Gastroesophageal sphincter (tissue), 4 donors: ENCODE measurements at places on chromosomes 11 and 22. TPM values are rescaled to one million over a fixed set of nuclear protein-coding genes. Genes with fewer than 3 reads are reported as not detected.
A peak's percentile ranks its signal among the peaks of the same experiment; 100 is the strongest.

GRCh38 chr11:62921573-62922188 is 518 bp upstream of the CHRM1 start:
- ATAC-seq, result no peak

GRCh38 chr11:103623933-103624332 is 412.5 kb upstream of the DDI1 start:
- ATAC-seq, result no peak

DNA sequence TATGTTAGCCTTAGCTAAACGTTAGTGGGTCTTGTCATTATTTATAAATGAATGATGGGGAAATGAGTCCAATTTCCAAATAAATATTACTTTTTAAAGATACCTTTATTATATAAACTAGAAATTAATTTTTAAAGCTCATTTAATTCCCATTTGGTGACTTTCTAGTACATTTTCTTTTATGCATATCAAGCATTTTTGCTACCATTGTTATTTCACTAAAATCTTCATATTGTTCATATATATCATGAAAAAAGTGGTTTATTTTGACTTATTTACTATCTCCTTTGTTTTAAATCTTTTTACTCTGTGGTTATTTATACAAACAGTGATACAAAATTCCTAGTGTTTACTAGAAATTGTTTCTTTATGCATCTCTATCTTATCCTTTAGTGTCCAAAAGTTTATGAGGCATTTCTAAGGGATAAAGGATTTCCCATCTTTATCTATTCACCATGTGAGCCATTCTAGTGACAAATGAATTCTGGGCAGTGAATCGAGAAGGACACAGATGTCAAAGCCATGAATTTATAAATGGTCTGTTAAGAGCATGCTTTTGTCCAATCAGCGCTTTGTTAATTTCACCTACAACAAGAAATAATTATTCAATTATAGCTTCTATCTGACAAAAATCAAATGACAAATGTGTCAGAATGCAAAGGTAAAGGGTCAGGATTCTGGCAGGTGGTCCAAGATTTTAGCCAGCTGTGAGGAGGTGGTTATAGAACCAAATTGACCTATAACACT is 70.6 kb downstream of the PRMT3 start:
- no peak for ATAC-seq

- no peak for ATAC-seq
Measured at GRCh38 chr11:118705111-118705741, 25.8 kb upstream of the TREH start.

GRCh38 chr22:41825376-41825775 is 7.5 kb upstream of the SREBF2 start:
- ATAC-seq, result no peak

GRCh38 chr11:56412396-56412795 is at the start of gene OR5AL1:
Gene OR5AL1, plus strand, starts transcription at chr11:56412696.
- no peak for ATAC-seq

MMP8 gene
- total RNA-seq, result 0.23 TPM

DNA sequence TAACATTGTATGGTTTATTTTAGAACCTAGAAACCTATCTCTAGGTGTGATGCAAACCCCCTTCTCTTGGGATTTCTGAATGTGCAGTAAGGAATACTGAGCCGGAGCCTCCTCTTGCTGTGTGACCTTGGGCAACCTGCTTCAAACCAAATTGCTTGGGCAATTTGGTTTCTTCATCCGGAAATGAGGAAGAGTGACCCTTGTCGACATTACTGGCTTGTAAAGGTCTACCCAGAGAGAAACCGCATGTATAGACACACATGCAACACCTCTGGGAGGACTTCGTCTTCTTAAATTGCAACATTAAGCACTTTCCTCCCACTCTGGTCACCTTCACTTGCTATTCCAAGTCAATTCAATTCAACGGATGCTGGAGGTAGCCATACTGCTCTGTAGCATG is 19.6 kb upstream of the TP53I11 start:
- ATAC-seq, result no peak

PLAAT5 gene
- 6.7 TPM for total RNA-seq

DNA sequence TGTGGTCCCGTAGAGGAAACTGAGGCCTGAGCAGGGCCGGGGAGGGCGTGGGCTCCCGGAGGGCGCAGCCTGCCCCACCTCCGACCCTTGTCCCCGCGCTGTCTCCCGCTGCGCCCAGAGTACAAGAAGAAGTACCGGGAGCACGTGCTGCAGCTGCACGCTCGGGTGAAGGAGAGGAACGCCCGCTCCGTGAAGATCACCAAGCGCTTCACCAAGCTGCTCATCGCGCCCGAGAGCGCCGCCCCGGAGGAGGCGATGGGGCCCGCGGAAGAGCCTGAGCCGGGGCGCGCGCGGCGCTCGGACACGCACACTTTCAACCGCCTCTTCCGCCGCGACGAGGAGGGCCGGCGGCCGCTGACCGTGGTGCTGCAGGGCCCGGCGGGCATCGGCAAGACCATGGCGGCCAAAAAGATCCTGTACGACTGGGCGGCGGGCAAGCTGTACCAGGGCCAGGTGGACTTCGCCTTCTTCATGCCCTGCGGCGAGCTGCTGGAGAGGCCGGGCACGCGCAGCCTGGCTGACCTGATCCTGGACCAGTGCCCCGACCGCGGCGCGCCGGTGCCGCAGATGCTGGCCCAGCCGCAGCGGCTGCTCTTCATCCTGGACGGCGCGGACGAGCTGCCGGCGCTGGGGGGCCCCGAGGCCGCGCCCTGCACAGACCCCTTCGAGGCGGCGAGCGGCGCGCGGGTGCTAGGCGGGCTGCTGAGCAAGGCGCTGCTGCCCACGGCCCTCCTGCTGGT is 1.9 kb downstream of the NLRP6 start:
- peak; percentile 29 for ATAC-seq

DNA sequence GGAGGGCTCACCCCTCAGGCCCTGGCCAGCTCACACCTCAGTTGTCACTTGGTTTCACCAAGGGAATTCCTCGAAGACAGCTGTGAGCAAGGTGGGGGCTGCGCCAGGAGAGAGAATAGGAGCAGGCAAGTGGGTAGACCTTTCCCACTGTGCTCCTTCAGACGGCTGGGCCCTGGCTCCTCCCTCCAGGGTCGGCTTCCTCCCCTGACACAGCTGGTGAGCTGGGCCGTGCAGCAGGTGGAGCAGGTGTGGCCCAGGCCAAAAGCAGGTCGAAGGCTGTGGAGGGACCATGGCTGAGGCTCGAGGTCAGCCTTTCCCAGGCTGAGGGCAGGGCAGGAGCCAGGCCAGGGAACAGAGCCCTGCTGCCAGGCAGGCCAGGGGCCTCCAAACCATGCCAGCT is 12.5 kb upstream of the MYRF start:
- ATAC-seq, result no peak

GPHA2 gene
- not detected for total RNA-seq

- ATAC-seq, result no peak
Measured at GRCh38 chr22:45248832-45249561, 8.3 kb upstream of the KIAA0930 start.

- no peak for ATAC-seq
Measured at GRCh38 chr11:1448882-1449281, 37.7 kb downstream of the MOB2 start.

DNA sequence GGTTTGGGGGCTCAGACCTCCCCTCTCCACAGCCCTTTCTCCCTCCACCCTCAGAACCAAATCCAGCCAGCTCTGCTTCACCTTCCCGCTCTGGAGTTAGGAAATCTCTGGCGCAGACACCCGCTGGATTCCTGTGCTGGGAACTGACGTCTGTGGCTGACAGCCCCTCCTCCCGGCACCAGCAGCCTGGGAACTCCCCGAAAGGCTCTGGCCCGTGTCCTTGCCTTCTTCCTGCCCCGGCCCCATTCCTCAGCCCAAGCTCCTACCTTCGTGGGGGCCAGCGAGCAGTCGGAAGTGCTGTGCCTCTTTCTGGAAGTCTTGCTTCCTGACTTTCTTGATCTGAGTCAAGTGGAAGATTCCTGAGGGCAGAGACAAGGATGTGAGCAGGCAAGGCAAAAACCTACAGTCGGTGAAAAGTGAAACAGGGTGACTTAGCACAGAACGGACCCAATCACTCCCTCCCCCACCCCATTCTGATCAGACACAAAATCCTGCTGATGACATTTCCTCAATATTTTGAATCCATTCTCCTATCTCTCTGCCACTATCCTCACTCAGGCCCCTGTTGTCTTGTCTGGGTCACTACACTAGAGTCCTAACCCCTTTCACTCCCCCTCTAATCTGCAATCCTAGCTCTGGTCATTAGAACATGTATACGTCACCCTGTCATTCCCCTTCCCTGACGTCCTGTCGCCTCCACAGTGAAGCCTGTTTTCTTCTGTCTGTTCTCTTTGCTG is 34.1 kb downstream of the CHRDL2 start:
- peak; percentile 97 for ATAC-seq

- ATAC-seq, result no peak
Measured at GRCh38 chr11:83540728-83541127, 254.6 kb upstream of the CCDC90B start.

GRCh38 chr11:115069599-115069998 is 391.3 kb downstream of the NXPE2 start:
- no peak for ATAC-seq

- peak; percentile 2 for ATAC-seq
Measured at GRCh38 chr11:74717221-74717969, 13.8 kb downstream of the CHRDL2 start.

OR2AG1 gene
- not detected for total RNA-seq

DEFB131B gene
- not detected for total RNA-seq
